ENCODE measurements at places on chromosomes 1 and 21.
A peak's percentile ranks its signal among the peaks of the same experiment; 100 is the strongest.

GRCh38 chr1:119254067-119254720 is 113.7 kb upstream of the WARS2 start:
- DNase-seq = no peak

GRCh38 chr1:56418151-56418631 is 161.2 kb downstream of the PLPP3 start:
- DNase-seq = peak; percentile 35

DNA sequence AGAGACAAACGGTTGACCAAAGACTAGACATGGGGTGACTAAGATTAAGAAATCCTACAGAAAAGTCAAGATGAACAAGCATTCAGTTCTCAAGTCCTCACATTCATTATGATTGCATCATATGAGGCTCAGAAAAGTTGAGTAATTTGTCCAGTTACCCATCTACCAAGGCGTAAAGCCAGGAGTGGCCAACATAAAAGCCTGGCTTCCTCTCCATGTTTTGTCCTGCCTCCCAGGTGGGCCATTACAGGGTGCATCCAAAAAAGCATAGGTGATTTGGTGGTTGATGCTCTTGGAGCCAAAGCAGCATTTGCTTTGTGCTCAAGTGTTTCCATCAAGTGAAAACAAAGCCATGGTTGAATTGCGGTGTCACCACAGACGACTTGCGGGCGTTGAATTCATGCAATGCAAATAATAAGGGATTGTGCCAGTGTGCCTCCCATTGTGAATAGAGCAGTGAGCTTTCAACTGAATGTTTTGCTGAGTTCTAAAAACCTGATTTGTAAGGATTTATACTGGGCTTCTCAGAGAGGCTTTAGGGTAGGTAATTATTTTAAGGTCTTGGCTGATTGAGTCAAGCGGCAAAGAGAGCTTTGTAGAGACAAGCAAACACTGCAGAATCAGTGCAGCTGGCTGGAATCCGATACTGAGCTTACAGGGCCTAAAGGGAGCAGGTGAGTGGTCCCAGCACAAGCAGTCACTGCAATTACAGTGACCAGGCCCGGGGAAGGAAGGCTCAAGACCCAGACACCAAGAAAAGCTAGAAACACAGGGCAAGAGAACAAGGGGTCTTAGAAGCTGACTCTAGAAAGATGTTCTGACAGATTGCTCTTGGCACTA is 54.1 kb downstream of the KCNJ15 start:
- peak; percentile 86 for DNase-seq

DNA sequence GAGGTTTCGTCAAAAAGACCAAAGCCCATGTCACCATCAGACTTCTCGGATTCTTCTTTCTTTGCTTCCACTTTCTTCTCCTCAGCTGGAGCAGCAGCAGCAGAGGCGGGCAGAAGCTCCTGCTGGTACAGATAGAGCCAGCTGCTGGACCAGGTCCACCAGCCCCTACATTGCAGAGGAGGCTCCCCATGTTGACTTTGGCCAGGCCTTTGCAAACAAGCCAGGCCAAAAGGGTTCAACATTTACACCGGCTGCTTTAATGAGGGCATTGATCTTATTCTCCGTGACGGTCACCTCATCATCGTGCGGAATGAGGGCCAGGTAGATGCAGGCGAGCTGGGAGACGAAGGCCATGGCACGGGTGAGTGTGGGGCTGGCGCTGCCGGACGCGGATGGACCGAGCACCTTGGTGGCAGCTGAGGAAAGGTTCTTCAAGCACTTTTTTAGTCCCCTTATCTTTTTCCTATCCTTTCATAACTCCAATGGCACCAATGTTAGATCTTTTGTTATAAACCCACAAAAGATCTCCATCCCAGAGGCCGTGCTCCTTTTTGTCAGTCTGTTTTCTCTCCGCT is 358.5 kb downstream of the RGS7 start:
- DNase-seq = no peak

DNA sequence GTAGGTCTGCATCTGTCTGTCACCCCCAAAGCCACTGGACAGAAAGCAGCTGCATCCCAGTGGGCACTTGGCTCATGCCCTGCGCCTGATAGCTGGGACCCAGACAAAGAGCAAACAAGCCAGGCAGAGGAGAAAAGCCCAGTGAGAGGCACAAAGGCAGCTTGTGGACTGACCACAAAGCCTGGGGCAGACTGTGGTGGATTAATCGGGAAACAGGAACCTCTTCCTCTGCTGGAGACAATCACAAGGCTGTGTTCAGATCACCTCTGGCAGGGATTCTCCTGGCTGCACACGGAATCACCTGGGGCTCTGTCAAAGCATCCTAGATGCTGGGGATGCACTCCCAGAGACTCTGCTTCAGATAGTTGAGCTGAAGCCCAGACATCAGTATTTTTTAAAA is 15.2 kb upstream of the GJB5 start:
- peak; percentile 28 for DNase-seq

DNA sequence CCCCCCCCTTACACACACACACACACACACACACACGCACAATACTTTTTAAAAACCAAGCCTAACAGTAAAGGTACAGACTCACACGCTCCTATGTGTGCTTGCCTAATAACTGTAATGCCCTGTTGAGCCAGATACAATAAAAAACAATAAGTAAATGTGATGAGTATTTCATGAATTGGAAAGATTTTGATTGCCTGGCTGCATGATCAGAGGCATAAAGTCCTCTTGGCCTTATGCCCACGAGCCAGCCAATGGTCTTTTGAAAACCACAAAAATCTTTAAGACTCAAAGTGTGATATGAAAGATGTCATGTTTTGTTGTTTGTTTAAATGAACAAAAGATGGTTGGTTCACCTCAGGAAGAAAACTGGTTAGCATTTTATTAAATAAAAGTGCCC is 441.9 kb upstream of the ZRANB2 start:
- no peak for DNase-seq

- no peak for DNase-seq
Observed at GRCh38 chr1:57192222-57192621, 226.4 kb upstream of the C8B start.

DNA sequence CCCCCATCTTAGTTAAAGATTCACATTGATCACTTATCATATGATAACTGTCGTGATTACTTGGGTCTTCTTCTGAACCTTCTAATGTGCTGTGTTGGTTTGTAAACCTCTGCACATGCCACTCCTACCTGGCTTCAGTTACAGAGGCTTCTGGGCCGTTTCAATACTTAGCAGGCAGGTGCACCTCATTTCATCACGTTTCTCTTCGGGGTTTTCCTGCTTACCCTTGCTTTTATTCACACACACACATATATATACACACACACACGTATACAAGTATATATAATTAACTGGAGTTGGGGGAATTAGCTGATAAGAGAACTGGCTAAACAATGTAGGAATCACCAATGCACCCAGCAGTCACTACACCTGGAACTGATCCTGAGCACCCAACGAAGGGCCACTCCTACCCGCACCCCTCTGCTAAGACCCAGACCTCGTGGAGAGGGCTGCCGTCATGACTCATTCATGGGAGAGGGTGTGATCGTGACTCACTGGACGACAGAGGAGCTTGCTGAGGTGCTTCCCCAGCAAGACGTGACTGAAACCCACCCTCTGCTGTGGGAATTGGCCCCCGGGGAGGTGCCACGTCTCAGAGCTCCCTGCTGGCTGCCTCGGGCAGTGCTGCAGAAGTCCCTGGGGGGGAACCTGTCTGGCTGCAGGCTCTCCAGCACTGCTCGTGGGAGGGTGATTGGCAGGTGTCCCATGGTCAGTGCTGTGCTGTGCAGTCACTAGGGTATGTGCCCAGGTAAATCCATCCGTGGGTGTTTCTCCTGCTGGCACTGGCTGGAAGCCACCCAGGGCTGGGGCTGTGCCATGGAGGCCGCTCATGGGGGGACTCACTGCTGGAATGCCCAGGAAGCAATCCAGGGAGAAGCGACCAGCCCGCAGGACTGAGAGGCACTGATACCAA is 166.6 kb downstream of the DYRK1A start:
- DNase-seq = peak; percentile 51

DNA sequence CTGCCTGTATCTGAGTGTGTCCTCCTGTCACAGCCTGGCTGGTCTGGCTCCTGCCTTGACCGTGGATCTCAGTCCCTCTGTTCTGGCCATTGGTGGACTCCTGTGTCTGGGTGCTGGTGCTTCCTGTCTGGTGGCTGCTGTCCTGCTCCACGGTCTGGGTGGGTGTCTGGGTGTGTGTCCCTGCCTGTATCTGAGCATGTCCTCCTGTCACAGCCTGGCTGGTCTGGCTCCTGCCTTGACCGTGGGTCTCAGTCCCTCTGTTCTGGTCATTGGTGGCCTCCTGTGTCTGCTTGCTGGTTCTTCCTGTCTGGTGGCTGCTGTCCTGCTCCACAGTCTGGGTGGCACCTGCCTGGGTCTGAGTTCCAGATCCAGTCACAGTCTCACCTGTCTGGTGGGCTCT is 4.0 kb downstream of the CRNN start:
- DNase-seq = no peak

DNA sequence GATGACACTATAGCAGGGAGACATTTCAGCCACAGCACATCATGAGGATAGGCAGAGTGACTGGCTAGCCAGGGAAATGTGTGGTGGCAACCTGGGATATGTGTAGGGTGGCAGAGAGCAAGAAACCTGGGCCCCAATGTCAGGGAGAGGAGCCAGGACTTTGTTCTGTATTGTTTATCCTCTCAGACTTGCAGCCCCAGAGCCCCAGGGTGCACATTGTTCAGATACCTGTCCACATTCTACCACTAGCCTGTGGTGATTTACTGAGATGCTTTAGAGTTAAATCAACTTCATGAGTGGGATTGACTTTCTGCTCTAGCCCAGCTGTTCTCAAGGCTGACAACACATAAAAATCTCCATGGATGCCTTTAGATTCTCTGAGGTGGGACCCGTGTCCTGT is 61.5 kb downstream of the MAB21L3 start:
- no peak for DNase-seq

GRCh38 chr1:48810740-48811139 is 34.0 kb upstream of the BEND5 start:
- DNase-seq = peak; percentile 71

GRCh38 chr1:29291756-29292155 is 55.4 kb downstream of the PTPRU start:
- DNase-seq = no peak

- no peak for DNase-seq
Observed at GRCh38 chr1:5921671-5922070, 70.6 kb downstream of the NPHP4 start.

- peak; percentile 85 for DNase-seq
Observed at GRCh38 chr1:11804666-11805421, 920 bp downstream of the MTHFR start.

- DNase-seq = no peak
Observed at GRCh38 chr1:81409780-81410274, 390.9 kb upstream of the ADGRL2 start.

- DNase-seq = no peak
Observed at GRCh38 chr1:6094801-6095505, 49.3 kb downstream of the KCNAB2 start.

DNA sequence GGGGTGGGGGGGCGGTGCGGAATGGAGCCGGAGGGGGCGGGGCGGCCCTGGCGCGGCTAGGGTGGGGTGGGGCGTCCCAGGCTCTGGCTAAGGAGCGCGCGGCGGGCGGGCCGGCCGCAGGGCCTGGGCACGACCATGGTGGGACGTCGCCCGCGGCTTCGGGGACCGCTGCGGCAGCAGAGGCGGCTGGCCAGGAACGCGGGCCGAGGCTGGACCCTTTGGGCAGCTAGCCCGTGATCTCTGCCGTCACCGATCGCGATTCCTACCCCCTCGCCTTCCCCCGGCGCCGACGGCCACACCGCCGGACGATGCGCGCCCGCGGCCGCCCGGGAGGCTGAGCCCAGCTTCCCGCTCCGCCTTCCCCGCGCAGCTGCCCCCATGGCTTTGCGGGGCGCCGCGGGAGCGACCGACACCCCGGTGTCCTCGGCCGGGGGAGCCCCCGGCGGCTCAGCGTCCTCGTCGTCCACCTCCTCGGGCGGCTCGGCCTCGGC is at the start of gene MAP3K21:
MAP3K21 (plus strand) TSS at position 74 of the 491 bp plus-strand sequence; CDS start at position 379, 305 bp downstream.
- no peak for DNase-seq

DNA sequence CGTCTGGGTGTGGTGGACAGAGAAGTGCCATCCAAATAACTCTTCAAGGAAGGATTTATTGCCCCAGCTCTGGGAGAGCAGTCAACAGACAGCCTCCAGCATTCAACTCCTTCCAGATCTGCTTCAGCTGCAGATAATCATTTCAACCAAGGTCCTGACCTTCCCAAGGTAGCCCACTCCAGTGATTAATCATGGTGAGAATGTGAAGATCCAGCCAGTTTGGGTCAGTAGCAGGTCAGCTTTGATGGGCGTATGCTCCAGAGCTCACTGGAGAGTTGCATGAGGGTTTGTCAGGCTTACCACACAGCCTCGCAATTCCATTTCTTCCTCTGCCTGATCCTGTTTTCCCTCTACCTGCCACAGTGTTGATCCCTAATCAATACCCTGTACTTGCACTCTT is 214.5 kb upstream of the ZRANB2 start:
- DNase-seq = no peak

- no peak for DNase-seq
Observed at GRCh38 chr1:169118227-169118626, 11.7 kb downstream of the ATP1B1 start.

DNA sequence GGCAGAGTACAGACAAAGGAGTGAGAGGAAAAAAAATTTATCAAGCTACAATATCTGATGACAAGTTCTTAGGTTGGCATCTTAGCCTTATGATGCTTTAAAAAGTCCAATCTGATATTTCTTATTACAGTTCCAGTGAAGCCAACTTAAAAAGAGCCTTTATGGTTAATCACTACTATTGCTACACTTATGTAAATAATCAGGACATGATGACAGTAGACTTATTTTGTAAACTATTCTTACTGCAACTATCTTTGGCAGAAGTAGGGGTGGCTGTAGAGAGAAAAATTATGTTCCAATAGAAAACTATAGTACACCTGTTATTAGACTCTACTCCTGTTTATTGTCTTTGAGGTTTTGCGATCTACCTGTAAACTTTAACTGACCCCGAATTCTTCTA is 25.8 kb upstream of the NUF2 start:
- no peak for DNase-seq

- DNase-seq = no peak
Observed at GRCh38 chr1:82525378-82525777, 724.6 kb downstream of the ADGRL2 start.

DNA sequence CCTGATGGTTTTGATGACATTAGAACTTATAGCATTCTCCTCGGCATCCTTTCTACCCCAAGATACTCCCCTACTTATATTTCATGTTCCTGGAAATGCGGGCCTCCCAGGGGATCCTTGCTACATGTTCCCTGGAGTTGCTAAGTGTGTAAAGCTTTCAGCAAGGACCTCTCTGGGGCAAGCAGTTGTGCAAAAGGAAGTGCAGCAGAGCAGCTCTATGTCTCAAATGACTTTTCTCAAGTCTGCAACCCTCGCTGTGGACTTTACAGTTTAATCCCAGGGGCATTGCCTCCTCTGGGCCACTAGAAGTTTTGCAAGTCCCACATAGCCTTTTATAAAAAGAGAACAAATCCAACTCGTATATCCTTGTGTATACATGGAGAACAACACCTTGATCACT is 20.8 kb upstream of the MNDA start:
- no peak for DNase-seq
